CD4-positive, alpha-beta T cell treated with Interleukin-2 at 100 ng/mL for 4 hours (primary cell): ENCODE measurements at places on chromosomes 3 and 15.

GRCh38 chr3:181712226-181712552 lies 464 bp downstream of the SOX2 start:
- no peak for DNase-seq

- DNase-seq = no peak
Observed at GRCh38 chr3:105139881-105140560, 226.7 kb upstream of the ALCAM start.

DNA sequence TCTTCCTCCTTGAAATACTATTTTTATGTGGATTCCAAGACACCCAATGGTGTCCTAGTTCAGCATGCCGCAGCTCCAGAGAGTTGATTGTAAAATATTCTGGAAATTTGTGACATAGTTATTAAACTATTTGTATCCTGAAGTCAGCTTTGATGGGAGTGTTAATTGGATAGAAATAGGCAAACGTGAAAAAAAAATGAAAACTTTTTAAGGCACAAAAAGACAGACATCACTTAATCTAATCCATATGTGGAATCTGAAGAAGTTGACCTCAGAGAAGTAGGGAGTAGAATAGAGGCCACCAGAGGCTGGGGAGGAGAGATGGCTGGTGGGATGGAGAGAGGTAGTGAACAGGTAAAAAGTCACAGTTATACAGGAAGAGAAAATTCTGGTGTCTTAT lies 704.2 kb downstream of the ROBO1 start:
- no peak for DNase-seq

- no peak for DNase-seq
Observed at GRCh38 chr15:100254285-100254684, 87.5 kb downstream of the ADAMTS17 start.

DNA sequence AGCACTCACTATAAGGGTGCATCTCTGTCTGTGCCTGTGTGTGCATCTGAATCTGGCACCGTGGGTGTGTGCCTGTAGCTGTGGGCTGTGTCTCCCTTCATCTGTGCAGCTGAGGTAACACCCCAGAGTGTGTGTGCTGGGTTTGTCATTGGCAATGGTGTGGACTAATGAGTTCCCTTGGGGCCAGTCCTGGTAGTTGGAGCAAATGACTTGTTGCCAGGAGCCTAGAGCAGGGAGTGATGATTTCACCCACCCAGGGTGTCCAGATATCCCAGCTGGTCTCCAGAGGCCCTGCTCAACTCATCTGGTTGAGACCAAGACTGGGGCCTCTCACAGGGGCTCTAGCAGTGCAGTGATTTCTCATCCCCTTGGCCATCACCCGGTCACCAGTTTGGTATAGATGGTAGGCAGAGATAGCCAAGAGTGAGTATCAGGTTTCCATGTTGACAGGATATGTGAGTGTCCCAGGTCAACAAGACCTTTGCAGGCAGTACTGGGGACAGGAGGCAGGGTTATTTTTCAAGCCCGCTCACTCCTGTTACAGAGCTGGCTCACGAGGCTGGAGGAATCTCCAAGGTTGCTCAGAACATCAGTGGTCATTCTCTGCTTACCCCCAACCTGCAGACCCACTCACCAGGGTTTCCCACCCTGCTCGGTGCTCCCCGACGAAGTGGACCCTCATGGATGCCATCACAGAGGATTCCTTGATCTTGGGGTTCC lies 4.1 kb upstream of the HDAC11 start:
- DNase-seq = no peak

DNA sequence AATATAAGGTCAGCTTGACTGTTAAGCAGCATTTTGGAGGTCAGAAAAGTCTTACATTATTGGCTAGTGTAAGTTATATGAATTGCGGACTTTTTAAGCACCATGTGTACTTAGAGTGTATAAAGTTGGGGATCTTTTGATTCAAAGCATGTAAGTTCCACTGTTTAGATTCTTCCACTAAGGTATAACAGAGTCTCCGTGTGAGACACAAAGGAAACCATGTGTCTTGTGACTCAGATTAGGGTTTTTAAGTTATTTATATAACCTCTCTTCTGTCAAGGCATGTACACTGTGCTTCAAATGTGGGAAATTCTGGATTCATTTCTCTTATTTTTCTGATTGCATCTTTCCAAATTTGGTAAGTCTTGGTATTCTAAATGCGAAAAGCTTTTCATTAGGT lies 143.5 kb upstream of the SOX2 start:
- no peak for DNase-seq

GRCh38 chr3:132660811-132661070 lies 612 bp downstream of the UBA5 start:
- DNase-seq = no peak
